ENCODE measurements at places on chromosomes 7 and 10. TPM values are rescaled to one million over a fixed set of nuclear protein-coding genes. Genes with fewer than 3 reads are reported as not detected.

- DNase-seq: peak; percentile 50
Observed at GRCh38 chr7:98369726-98370125, 31.2 kb downstream of the BAIAP2L1 start.

DNA sequence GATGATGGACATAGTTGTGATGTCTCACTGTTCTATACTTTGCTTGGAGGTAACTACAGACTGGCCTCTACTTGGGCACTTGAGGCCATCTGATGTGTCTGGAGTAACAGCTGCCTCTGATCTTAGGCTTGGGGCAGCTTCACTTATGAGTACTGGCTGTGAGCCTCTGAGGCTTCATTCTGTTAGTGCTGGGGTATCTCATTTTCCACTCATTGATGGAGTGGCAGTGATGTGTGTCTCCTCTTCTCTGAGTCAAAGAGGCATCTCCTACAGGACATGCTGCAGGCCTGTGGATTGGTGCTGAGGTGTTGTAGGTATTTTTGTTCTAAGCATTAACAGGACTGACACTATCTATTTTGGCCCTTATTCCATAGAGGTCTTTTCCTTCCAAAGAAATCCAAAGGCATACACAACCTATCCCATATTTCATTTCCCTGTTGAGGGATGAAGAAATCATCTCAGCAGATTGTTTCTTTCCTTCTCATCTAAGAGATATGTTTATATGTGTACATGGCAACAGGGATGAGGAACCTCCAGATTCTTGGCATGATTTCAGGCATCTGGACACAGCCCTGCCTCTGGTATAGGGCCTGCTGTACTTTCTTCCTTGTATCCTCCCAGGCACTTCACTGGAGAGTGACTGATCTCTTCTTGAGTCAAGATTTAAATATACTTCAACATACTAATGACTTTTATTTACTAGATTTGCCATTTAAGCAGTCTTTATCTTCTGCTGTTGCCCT lies 65.7 kb upstream of the NOBOX start:
- peak; percentile 20 for DNase-seq

DNA sequence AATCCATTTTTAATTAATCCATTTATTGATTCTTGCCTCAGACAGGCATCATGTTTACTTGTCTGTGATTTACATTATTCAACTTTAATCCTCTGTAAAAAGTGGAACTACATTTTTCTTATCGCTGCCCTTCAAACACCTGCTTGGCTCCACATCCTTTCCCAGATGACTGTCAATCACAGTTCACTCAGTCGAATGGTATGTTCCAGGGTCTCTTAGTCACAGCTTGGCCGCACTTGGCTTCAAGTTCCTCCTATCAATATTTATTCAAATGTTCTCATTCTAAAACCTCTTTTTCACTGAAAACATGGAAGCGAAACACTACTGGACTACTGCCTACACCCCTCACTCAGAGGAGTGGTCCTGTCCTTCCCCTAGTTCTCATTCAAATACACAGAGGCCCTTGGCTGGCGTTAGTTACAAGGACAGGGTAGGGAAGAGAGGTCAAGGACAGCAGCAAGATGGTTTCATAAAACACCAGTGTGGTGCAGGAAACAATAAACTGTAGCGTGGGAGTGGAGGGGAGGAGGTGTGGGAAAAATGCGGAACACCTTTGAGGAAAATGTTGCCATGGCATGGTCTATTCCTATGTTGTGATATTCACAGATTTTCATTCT lies 143.2 kb downstream of the USP6NL start:
- no peak for DNase-seq

GRCh38 chr10:110629680-110630191 lies 14.4 kb upstream of the RBM20 start:
- peak; percentile 72 for DNase-seq

The SPDYE6 gene
- not detected for total RNA-seq
